ENCODE measurements at places on chromosomes 13 and 19.

- DNase-seq: no peak
Observed at GRCh38 chr19:16825312-16826052, 3.7 kb upstream of the SIN3B start.

GRCh38 chr19:11138601-11139300 lies 16.8 kb downstream of the SPC24 start:
- DNase-seq: no peak

GRCh38 chr19:35090506-35091214 lies 25.0 kb upstream of the FXYD3 start:
- DNase-seq: peak; percentile 5

DNA sequence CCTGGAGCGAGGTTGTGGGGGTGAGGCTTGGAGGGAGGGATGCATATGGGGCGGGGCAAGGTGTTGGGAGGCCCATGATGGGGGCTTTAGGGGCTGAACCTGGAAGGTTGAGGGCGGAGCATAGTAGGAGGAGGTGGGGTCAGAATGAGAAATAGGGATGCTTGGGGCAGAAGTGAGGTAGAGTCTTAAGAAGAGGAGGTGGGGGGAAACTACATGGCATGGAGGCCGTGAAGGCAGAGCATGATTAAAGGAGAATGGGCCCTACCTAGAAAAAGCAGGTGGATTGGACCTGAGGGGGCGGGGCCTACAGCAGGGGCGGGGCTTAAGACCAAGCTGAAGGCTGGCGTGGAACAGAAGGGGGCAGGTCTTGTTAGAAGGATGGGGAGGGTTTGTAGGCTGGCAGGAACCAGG lies 799 bp downstream of the NR1H2 start:
- DNase-seq: peak; percentile 67

GRCh38 chr13:37868691-37869505 lies 674 bp downstream of the TRPC4 start:
- no peak for DNase-seq

GRCh38 chr19:6164906-6165531 lies 29.6 kb downstream of the ACSBG2 start:
- DNase-seq: no peak

DNA sequence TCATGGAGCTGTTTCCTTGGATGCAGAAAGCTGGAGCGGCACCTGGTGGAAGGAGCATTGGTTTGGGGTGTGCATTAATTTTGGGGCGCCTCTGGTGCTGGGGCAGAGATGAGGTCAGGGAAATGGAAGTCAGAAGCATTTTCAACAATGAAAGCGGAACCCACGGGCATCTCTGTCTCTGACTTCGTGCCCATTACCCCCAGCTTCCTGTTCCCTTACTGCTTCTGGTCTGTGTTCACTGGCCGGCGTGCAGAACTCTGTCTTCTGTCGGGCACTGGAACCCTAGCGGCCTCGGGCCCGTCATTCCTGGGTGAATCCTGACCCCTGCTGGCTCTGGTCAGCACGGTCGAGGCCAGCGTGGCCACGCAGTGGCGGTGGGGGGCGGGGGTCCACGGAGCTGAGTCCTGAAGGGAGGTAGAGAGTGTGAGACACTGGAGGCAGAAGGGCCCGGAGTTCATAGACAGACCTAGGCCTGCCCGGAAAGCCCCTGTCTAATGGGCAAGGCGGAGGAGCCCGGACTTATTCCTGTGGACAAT lies 7.9 kb upstream of the LINGO3 start:
- no peak for DNase-seq

GRCh38 chr13:62085337-62086229 lies 669.9 kb upstream of the PCDH20 start:
- DNase-seq: no peak

- no peak for DNase-seq
Observed at GRCh38 chr13:45691667-45692066, 10.5 kb upstream of the CBY2 start.

DNA sequence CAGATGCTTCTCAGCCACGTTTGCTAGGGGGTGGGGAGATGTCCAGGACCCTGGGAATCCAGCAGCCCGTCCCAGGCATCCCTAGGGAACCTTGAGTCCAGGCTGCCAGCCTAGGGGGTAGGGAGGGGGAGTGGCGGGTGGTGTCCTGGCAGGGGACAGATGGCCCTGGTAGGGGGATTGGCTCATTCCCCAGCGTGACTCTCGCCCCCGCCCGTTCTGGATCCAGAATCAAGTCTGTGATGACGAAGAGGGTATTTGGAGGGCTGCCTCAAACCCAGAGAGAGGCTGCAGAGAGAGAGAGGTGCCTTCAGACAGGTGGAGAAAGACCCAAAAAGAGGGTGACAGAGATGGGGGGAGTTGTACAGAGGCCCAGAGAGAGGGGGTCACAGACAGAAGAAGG lies 4.1 kb downstream of the SLC17A7 start:
- DNase-seq: no peak

GRCh38 chr13:23666582-23666981 lies 96.4 kb downstream of the TNFRSF19 start:
- DNase-seq: no peak

DNA sequence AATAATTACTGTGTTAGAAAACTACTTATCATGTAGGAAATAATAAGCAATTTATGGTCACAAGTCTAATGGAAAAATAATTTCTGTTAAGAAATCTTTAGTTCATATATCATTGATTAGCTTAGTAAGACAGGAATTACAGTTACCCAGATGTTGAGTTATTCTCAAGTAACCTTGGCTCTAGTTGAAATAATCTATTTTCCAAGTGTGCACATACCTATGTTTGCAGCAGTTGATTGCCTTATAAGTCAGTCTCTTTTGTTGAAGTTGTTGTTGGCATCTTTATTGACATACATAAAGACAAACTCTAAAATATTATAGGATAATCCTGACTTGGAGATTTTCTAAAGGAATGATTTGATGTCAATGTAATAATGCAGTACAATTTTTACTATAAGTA lies 511.4 kb upstream of the KLF12 start:
- DNase-seq: no peak

- no peak for DNase-seq
Observed at GRCh38 chr13:35530147-35530546, 53.7 kb upstream of the MAB21L1 start.

DNA sequence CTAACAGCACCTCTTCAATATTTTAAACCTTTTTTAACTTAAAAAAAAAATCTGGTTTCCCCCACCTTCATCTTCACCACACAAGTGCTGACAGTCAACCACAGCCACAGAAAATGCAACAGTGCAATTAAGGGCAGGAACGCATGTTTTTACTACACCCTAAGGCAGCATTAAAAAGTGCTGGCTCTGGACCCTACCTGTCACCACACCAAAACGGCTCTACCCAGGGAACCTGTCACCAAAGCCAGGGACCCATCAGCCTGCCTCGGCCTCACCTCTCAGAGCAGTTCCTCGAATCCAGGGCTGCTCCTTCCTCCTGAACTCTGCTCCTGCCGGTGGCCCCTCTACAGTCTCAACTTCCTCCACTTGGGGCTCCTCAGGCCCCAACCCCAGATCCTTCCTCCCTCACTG lies 22.5 kb upstream of the SLC35E1 start:
- peak; percentile 13 for DNase-seq

DNA sequence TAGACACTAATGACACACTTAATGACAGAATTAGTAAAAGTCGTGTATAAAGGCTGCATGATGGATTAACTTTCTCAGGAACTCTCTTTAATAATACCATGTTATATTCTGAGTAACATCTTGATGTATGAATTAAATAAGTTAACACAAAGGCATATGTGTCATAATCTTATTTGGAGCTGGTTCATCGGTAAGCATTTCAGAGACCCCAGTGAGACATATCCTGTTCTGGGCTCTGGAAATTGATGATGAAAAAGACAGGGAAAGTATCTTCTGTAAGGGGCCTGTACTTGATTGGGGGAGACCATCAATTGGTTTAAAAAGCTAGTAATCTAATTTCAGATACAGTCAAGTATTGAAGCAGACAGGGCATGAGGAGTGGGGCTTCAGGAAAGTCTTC lies 547.9 kb downstream of the GPC6 start:
- no peak for DNase-seq

GRCh38 chr13:85685436-85685835 lies 113.8 kb downstream of the SLITRK6 start:
- DNase-seq: no peak

DNA sequence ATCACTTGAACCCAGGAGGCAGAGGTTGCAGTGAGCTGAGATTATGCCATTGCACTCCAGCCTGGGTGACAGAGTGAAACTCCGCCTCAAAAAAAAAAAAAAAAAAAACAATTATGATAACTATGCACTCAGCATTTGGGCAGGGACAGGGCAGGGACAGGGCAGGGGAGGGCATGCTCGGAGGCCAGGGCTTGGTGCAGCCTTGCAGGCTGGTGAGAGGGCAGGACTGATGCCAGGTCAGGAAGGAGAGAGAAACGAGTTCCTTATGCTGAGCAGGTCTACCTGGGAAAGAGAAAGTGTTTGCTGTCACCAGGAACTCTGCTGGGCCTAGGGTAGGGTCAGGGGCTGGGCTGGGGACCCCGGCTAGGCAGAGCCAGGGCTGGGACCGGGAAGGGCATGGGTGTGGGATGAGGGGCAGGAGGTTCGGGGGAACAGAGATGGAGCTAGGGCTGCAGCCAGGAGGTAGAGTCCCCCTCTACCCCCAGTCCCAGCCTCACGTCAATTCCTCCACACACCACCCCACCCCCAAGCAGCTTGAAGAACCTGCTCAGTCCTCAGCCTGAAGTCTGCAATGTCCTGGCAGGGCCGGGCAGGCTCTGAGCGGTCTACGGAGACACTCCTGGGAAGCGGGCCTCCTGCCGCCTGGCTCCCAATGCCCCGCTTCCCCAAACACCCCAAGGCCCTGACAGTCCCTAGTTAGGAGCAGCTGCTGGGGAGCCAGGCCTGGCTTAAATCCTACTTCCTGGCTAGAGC lies 2.8 kb downstream of the FXYD3 start:
- DNase-seq: no peak

GRCh38 chr13:64362564-64362963 lies 2867.6 kb downstream of the PCDH9 start:
- DNase-seq: no peak

GRCh38 chr19:11787536-11787935 lies 10.8 kb upstream of the ZNF491 start:
- DNase-seq: no peak

- no peak for DNase-seq
Observed at GRCh38 chr19:32852216-32852615, 17.4 kb downstream of the SLC7A9 start.

GRCh38 chr19:19420570-19421298 lies 15.3 kb downstream of the GATAD2A start:
- DNase-seq: no peak

DNA sequence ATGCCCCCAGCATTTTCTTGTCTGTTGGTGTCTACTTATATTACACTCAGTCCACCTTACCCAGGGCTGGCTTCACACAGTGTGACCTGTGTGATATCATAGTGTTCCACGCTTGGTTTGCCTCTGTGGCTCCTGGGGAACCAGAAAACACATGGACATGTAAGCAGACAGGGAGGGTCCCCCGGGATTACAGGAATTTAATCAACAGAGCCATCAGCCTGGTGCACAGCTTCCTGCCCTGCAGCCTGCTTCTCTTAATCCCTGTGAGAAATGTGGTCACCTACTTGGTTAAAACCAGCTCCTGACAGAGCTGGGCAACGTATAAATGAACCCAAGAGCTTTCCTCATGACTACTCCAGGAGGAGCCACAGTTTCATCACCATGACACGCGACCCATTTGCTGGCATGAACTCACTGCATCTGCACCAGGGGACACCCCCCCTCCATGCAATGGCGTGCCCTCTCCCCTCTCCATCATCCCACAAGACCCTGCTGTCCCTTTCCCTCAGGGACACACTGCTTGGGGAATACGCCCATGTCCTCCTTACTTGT lies 152.1 kb downstream of the UQCRFS1 start:
- no peak for DNase-seq

GRCh38 chr19:9009431-9009830 lies 778 bp downstream of the MUC16 start:
- no peak for DNase-seq

- DNase-seq: peak; percentile 6
Observed at GRCh38 chr19:40521276-40521675, 54.5 kb downstream of the SPTBN4 start.

- peak; percentile 2 for DNase-seq
Observed at GRCh38 chr19:52536448-52536800, 9.0 kb downstream of the ZNF808 start.

- no peak for DNase-seq
Observed at GRCh38 chr13:71727662-71728061, 139.3 kb downstream of the DACH1 start.

DNA sequence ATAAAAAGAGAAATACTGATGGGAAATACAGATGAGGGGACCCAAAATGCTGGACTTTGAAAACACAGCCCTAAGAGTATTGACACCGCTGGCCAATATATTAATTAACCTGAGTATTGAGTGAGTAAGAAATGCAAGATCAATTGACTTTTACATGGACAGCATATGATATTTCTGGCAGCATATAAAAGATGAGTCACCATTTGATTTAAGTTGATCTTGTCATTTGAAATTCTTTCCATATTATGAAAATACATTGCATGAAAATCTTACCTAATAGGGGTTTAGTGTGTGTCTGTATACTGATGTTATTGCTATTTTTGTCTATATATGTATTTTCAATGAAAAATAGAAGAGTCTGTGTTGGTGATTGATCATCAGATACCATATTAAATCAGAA lies 619.6 kb downstream of the KCTD12 start:
- no peak for DNase-seq

DNA sequence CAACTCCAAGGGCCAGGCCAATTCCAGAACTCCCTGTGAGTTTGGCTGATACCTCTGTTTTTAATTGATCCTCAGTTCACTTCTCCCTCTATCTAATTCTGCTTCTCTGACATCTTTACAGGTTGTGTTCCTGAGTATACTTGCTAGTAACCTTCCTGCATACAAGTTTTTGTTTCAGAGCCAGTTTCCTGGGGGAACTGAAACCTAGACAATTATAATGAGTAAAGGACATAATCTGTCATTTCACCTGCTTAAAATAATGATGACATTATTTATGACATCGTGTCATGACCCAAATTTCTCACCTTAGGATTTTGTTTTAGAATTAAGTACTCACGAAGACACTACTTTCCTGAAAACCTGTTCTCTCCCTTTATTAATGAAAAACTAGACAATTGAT lies 12.5 kb upstream of the MYCBP2 start:
- no peak for DNase-seq

- DNase-seq: peak; percentile 85
Observed at GRCh38 chr19:53467485-53468262, at the start of gene ZNF813. TSS of gene ZNF813 (plus strand) at chr19:53467733. CDS start at chr19:53483823, 16,090 bp downstream.

GRCh38 chr13:48066310-48066989 lies 28.5 kb downstream of the MED4 start:
- DNase-seq: no peak

DNA sequence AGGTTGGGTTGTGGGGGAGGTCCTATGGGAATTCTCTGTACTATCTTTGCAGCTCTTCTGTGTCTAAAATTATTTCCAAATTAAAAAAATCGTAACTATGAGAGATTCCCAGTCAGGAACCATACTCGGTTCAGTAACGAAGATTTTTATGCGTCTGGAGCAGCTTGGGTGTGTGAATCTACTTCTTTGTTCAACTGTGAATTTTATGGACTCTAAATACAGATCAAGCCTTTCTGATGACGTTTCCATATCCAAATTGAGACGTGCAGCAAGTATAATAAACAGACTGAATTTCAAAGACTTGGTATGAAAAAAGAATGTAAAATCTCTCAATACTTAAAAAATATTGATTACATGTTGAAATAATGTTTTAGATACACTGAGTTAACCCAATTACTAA lies 30.9 kb downstream of the MLLT1 start:
- no peak for DNase-seq

All from stimulated activated naive CD4-positive, alpha-beta T cell (primary cell).